RWPE2 (cell line): ENCODE measurements at places on chromosomes 6 and 20.

DNA sequence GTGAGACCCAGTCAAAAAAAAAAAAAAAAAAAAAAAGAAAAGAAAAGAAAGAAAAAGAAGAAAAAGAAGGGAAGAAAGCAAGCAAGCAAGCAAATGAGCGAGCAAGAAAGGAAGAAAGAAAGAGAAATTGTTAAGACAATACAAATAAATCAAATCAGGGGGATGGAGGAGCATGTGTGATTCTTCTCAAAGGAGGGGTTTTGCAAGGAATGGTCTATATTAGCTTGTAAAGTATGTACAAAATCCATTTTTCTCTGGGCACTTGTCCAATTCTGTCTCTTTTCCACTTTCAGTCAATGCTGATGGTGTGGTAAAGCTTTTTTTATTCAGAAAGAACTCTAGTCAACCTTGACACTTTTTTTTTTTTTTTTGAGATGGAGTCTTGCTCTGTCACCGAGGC, 133.7 kb upstream of the TNFAIP3 start:
- DNase-seq = no peak

GRCh38 chr6:144338951-144339700, 54.0 kb downstream of the UTRN start:
- DNase-seq = no peak

- DNase-seq = no peak
Observed at GRCh38 chr20:25239387-25240370, 8.2 kb upstream of the PYGB start.

- no peak for DNase-seq
Observed at GRCh38 chr6:29531668-29532067, 27.9 kb downstream of the UBD start.

- no peak for DNase-seq
Observed at GRCh38 chr6:74284284-74284683, 588.3 kb downstream of the CD109 start.

DNA sequence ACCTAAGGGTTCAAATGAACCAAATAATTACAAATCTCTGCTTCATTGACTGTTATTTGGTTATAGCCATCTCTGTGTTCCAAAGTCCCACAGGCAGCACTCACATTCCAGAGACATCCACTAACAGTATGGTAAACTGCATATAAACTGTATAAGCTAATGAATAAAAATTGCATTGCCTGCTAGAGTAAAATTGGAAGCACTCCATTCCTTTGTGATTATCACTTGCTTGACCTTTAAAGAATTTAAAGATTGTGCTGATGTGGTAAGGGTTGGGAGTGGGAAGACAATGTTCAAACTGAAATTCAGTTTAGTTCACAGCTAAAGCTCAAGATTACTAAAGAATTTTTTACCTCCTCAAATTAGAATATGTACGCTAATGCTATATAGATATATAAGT, 31.0 kb upstream of the OSTM1 start:
- no peak for DNase-seq

- DNase-seq = no peak
Observed at GRCh38 chr6:144969154-144969553, 684.0 kb downstream of the UTRN start.

DNA sequence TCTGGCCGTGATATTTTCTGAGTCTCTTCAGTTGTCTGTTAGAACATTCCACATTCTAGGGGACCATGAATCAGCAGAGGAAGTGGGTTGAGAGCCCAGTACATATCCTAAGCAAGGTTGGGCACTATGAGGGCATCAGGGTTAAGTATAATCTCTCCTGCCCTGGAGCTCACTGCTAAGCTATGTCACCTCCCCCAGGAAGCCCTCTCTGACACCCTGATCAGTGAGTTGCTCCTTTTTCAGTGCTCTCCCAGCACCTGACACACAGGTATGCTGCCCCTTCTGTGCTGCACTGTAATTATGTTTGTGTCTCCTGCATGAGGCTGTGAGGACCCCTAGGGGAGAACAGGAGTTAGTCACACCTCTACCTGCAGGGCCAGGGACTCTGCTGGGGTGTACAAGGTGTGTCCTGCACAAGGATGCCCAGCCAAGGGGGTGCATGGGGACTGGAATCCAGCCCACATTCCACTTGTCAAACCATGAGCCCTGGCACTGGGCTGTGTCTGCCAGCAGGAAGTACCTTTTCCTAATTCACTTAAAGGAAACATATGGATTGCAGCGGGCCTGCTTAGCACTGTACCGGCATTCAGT, 3.9 kb downstream of the RAB44 start:
- no peak for DNase-seq

GRCh38 chr6:524803-525202, 132.1 kb downstream of the HUS1B start:
- DNase-seq = no peak

DNA sequence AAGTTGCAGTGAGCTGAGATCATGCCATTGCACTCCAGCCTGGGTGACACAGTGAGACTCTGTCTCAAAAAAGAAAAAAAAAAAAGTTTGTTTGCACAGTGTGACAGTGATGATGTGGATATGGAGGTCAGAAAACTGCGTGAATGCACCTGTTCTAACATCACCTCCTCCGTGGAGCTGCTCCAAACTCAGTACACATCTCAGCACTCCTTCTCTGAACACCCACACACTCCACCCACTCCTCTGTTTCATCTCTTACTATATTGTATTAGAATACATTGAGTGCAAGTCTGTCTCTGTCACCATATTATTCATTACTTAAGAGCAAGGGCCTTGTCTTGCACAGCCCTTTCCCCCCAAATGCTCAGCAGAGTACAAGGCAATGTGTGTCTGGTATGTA, 51.5 kb upstream of the ENPP4 start:
- no peak for DNase-seq

DNA sequence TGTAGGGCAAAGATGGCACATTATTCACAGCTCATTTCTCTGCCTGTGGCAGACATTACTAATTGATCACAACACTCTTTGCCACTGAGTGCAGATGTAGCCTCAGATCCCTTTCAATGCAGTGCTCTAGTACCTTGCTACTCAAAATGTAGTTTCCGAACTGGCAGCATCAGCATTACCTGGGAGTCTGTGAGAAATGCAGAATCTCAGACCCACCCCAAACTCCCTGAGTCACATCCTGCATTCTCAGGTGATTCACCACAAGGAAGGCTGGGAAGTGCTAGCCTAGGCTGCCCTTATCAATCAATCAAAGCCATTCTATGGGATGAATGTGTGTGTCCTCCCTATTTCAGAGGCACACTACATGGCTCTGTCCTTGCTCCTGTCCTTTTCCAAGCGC, 58.5 kb downstream of the PCNA start:
- peak; percentile 86 for DNase-seq

- DNase-seq = no peak
Observed at GRCh38 chr20:37711994-37712964, 18.4 kb downstream of the CTNNBL1 start.

DNA sequence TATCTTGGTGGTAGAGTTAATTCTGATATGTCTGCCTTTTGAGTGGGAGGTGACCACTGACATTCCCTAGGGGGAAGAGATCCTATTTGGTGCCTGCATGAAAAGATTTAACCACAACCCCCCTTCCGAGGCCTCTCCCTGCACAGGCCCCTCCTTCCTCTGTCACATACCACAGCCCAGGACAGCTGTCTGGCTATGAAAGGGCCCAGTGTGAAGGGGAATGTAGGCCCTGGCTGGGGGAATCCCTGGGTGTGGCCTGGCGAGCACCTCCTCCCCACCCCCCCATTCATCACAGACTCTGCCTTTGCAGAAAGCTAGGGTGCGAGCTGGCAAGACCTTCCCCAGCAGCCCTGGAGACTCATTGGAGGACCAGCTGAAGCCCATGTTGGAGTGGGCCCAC, 27.4 kb upstream of the MAPRE1 start:
- DNase-seq = no peak

DNA sequence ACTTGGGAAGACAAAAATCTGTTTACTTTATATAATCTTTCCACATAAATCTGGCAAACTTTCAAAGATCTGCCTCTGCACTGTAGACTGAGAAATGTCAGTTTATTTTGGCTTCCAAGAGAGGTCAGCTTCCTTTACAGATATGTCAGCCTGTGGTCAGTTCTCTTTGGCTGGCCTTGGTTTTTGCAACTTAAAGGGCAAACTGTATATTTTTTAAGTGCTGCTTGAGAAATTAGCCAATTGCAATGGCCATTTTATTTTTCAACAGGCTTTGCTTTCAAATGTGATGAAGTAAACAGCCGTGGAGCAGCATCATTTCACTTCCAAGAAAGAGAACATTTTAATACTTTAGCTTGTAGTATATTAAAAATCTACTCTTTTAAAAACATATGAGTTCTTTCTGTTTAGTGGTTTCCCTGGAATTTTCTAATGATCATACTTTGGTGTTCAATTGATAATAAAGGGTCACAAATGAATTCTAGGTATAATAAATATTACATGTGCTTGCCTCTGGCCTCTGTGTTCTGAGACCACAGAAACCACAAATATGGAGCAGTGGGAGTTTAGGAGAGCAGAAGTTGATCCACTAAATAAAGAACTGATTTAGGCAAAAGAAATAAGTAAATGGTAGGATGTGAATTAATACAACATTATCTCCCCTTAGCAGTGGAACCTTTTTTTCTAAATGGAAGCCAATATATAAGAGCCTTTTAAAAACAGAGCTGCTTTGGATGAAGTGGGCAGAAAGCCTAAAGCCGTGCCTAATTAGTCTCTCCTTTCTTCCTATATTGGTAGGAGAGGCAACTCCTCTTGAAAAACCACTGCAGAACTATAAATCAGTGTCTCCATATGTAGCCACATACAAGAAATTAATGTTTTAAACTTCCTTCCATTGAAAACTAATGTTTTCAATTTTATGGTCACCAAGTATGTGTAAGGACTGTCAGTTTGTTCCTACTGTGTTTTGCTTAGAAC, 16.2 kb downstream of the ADGRB3 start:
- no peak for DNase-seq

GRCh38 chr6:137095651-137096238, 51.0 kb upstream of the IL20RA start:
- DNase-seq = no peak

- DNase-seq = no peak
Observed at GRCh38 chr6:136654086-136654485, 103.9 kb upstream of the MAP7 start.
